ENCODE measurements at places on chromosomes 7 and 10.

GRCh38 chr10:62899311-62899710, 83.1 kb upstream of the EGR2 start:
- DNase-seq, result no peak

- DNase-seq, result no peak
These were observed 146.0 kb downstream of the GRID1 start for GRCh38 chr10:86220626-86221025.

DNA sequence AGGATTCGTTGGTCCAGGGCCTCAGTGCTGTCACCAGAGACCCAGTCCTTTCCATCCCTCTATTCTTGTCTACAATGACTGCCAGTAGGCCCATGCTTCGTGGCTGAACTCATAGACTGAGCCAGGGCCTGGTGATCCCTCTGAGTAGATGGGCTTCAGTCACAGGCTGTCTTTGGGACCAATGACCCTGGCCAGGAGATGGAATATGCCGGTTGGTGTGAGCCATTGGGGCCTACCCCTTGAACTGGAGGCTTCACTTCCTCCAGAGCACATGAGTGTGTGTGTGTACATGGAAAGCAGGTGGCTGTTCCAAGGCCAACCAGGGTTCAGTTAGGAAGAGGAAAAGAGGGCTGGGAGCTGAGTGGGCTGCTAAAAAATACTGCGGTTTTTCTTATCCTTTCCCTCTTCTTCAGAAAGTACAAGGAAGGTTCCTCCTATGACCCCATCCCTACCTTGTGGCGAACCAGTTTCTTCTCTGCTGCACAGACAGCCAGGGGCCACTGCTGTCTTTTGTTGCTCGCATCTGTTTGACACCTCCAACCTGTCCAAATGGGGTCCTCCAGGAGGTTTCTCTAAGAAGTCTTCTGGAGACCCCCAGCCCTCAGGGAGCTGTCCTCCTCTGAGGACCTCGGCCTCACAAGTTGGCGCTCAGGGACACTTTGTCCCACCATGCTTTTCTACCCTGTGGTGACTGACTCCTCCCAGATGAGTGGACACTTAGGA, 36.6 kb downstream of the ADRA2A start:
- DNase-seq, result no peak

GRCh38 chr10:88095223-88095721, 231.8 kb downstream of the PTEN start:
- no peak for DNase-seq

- no peak for DNase-seq
These were observed 15.4 kb downstream of the CUX1 start for GRCh38 chr7:101832685-101833375.

- DNase-seq, result no peak
These were observed 24.6 kb downstream of the TNS3 start for GRCh38 chr7:47557317-47557693.

- no peak for DNase-seq
These were observed 410.3 kb upstream of the SHH start for GRCh38 chr7:156222611-156223010.

GRCh38 chr7:105596866-105597265, 15.6 kb upstream of the EFCAB10 start:
- DNase-seq, result no peak

DNA sequence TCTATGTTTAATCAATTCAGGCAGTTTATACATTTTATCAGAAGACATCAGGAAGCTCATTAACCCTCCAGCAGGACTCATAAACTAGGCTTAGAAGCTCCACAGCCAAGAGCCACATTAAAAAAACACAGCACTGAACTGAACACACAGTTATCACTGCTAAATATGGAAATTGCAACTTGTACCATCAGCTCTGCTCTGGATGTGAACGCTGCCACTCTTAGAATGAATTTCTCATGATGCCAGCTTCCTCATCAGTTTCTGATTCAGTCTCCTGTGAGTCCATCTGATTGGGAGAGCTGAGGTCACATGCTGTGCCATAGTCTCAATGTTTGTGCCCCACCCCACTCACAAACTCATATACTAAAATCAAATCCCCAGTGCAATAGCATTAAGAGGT, 17.1 kb upstream of the ING3 start:
- DNase-seq, result no peak

GRCh38 chr7:74020390-74020789, 7.6 kb upstream of the ELN start:
- no peak for DNase-seq

DNA sequence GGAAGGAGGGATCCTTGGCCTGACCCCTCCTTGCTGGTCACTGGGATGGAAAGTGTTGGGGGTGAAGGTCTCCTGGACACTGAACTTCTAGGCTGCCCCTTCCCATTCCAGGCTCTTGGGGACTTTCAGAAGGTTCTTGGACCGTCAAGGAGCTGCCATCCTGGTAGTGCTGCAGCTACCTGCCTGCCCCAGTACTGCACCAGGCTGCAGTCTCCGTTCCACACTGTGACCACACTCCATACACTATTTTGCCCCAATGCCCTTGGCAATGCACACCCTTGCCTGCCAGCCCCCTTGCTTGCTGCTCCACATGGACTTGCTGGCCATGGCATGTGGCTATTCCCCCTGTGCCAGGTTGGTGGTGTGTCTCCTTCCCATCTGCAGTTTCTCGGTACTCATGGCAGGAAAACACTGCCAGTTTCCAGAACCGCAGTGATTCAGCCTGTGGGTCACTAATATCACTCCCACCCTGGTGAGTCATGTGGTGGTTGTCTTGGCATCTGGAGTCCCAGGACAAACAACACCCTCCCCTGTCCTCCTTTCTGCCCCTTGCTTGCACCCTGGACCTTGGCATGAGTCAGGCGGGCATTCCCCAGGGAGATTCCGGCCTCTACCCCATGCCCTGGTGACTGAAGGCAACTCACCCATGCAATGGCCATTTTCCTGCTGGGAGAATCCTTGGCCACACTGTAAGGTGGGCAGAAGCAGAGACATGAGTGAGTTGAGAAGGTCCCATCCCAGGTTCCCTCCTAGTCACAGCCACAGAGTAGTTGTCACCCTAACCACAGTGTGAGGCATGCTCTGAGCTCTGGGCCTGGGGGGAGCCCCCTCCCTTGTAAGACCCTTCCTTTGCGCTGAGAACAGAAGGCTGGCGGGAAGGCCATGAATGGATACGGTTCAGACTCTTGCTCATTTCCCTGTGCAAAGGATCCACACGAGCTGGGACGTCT, 32.8 kb downstream of the GOLGA7B start:
- peak; percentile 69 for DNase-seq

- DNase-seq, result no peak
These were observed 92.7 kb upstream of the MACROH2A2 start for GRCh38 chr10:69959911-69960310.

- DNase-seq, result no peak
These were observed 73.9 kb downstream of the CELF2 start for GRCh38 chr10:11091517-11092102.

DNA sequence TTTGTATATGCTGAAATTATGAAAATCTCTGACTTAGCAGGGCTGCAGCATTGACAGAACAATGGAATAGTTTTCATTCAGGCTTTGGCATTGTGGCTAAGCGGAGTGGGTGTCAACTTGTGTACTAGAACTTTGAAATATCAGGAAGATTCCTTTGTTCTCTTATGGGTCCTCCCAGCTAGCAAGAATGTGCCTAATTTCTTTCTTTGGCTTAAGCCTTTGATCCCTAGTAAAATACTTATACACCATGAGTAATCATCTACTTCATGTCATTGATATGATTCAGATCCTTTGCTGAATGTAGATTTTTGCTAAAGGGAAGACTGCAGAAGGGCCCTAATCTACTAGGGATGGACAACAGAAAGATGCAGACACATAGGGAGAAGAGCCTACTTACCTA, 6.2 kb downstream of the AVL9 start:
- DNase-seq, result no peak

DNA sequence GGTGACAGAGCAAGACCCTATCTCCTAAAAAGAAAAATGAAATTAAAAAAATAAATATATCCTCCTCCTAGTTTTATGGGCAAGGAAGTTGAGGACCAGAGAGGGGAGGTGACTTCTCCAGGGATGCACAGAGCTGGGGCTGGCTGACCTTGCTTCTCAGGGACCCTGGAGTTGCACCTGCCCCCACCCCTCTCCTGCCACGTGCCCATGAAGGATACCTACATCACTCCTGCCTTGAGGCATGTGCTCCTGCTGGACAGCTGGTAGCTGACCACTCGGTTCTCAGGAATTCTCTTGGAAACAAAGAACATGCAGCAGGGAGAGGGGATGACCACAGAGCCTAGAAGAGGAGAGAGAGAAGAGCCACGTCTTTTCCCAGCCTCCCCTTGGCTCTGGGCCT, 522 bp downstream of the CCL24 start:
- no peak for DNase-seq

DNA sequence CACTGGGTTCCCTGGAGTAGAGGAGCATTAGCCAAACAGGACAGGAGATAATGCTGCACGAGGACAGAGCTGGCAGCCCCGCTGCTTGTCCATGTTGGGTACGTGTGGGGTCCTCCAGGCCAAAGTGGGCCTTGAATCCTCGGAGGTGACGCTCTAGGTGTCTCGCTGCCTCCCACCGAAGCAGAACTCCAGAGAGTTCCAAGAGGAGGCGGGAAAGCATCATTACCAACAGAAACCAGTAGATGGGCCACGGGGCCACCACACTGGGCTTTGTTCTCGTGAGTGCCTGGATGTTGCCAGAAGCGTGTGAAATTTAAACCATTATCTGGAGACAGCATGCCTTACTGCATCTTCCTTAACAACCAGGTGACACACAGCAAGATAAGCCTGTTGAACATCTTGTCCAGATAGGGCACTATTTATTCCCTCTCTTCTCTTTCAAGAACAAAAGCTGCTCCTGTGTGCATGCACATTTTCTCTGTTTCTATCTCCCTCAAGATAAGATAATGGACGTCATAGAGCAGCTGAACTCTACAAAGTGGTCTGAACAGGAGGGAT, 56.8 kb downstream of the TNS3 start:
- DNase-seq, result no peak

DNA sequence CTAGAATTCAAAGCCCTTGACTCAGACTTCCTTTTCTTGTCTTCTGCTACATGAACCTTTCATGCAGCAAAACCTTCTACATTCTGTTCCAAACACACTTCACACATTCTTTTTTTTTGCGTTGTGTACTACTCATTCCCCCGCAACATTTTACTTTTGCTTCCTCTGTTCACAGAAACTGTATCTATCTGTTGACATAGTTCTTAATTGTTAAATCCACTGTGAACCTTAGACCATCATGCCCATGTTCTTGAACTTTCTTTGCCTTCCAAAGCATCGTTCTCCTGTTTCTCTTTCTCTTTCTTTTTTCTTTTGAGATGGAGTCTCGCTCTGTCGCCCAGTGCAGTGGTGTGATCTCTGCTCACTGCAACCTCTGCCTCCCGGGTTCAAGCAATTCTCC, 14.2 kb downstream of the CCSER2 start:
- DNase-seq, result no peak

DNA sequence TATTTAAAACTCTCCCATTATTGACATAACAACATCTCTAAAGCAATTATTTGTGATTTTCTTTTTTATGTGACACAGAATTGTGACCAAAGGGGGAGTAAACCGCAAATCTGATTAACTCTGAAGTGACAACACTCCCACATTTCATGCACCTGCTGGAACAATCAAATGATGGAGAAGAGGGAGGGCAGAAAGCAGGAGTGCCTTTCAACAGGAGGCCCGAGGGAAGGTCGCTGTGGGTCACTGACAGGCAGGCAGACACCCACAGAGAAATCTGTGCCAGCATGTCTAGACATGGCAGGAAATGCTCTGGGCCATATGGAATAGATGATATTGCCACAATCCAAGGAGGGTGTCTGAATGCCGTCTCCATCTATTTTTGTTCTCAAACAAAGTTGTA, 247.3 kb downstream of the DOCK4 start:
- DNase-seq, result no peak

DNA sequence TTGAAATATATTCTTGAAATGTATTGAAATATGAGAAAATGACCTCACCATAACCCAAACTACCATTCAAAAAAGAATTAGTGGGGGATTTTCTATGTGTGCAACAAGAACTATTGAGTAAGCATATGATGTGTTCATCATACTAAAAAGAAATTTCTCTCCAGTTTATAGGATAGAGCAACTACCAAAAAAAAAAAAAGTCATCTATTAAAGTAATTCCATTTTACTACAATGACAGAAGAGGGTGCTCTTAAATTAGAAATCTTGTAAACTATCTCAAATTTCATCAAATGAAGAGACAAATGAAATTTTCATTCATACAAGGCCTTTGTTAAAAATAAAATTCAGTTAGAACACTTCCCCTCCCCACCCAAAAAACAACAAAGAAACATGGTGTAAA, 195.4 kb upstream of the PLXDC2 start:
- no peak for DNase-seq

DNA sequence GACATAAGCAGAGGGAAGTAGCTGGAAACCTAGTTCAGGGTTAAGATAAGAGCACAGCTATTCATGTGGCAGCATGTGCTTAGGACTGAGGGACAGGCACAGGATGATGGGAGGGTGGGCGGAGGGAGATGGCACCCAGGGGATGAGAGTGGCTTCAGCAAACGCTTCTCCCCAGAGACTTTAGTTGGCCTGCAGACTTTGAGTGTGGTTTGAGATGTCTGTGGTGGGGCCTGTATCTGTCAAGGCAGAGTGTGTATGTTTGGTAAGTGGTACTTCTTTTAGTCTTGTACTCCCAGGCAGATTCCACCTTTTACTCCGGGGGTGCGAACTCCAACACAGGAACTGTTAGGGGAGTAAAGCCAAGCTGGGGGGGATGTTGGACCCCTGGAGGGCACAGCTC, 88.9 kb downstream of the WDFY4 start:
- DNase-seq, result no peak

DNA sequence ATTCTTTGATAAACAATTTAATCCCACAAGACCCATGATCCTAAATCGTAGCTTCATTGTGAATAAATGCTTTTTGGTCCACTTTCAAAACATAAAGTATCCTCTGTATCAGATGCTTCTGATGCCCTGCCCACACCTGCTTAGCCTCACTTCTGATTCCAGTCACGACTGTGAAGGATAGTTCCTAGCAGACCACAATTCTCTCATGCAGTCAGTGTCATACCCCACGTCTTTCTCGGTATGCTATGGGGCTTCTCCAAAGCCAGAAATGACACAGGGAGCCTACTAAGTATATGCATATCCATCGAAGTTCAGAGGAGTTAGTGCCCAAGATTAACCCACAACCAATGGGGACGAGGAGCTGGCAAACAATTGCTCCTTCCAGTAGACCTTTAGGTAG, 27.6 kb upstream of the CTNNA3 start:
- no peak for DNase-seq

DNA sequence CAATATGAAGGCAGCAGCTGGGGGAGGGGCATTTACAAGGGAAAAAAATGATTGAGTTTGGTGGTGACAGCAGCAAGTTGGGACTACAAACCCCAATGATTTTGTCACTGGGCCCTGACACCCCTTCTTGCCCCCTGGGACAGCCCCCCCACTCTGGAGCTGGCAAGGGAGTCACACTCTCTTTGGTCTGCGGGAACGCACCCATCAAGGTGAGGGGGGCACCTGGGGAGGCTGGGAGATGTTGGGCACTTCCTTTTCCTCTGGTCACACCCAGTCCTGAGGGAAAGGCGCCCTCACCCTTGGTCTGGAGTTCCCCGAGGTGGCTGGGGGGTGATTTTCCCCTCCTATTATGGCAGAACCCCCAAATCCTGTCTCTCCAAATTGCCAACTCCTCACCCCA, 24.4 kb downstream of the EPHB4 start:
- no peak for DNase-seq

All from SW 1271 (cell line).